ENCODE measurements at places on chromosomes 7 and 10. TPM values are rescaled to one million over a fixed set of nuclear protein-coding genes. Genes with fewer than 3 reads are reported as not detected.

Gene KIN
- 11.1 TPM for total RNA-seq

Gene CASTOR2
- total RNA-seq: 7.5 TPM

Gene PIP
- not detected for total RNA-seq

Gene DEPP1
- total RNA-seq: 4.6 TPM

GRCh38 chr7:18153183-18153748 is 125.6 kb upstream of the PRPS1L1 start:
- DNase-seq: peak; percentile 12

DNA sequence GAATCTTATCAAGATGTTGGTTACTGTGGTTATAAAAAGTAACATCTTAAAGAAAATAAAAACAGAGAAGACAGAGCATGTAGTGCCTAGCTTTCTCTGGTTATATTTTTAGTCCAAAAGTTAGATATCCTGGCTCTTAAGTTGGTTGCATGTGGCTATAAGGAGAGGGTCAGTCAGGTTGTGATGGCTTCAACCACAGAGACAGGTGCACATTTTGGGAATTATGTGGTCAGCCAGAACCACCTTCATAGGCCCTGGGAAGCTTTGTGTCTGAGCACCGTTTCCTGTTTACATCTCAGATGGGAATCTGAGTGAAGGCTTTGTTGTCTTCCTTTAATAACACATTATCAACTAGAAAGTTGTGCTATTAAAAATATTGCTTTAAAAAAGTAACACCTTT is 265.1 kb upstream of the IGFBP3 start:
- DNase-seq: no peak

- no peak for DNase-seq
Measured at GRCh38 chr7:150406567-150407421, 27.7 kb downstream of the ZNF775 start.

DNA sequence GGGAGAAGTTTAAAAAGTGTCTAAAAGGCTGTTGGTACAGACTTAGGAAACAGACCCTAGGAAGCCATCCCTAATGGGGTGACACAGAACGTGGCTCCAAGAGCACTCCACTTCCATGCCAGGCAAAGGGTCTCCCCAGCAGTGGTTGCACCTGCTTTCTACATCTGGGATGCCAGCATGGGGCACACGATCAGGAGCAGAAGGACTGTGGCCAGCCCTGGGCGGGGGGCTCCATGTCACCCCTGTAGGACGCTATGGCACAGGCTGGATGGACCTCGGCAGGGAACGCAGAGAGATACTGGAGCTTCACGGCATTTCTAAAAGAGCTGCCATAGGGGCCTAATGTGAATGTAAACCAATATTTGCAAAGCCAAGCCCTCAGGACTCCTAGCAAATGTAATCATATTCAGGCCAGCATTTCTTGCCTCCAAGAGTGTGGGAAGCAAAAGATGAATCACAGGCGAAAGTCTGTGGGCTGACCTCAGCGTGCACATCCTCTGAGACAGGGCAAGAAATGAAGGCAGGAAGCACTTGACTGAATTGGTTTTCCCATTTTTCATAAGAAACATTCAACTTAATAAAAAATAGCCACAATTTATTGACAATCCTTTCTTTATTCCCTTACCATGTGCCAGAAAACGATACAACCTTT is 93.9 kb downstream of the ATXN7L1 start:
- peak; percentile 90 for DNase-seq

DNA sequence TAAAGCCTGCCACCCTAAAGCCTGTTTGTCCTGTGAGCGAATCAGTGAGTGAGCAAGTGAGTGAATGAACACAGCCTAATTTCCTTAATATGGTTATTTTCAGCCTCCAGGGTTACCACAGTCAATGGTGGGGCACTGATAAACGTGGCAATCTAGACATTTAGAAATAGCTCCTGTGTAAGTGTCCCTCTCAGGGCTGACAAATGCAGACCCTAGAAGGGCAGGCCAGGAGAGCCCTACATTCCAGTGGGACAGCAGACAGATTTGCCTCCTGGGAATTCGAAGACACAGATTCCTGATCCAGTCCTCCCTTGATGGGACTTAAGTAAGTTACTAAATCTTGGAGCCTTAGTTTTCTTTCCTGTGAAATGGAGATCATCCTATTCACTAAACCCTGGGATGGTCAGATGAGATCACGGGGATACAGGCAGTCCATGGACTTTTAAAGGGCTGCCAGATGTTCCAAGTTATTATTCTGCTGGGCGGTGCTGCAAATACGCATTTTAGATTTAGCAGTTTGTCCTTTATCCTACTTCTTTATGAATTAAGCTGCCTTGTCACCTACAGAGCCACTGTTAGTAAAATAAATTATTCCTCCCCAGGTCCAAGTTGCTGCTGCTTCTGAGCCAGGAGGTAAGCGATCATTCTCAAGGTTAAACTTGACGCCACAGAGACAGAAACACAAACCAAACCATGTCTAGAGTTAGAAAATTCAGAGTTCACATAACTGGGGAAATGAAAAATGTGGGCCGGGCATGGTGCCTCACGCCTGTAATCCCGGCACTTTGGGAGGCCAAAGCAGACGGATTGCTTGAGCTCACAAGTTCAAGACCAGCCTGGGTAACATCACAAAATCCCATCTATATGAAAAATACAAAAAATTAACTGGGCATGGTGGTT is 54.8 kb upstream of the TM9SF3 start:
- DNase-seq: no peak

- DNase-seq: no peak
Measured at GRCh38 chr10:96651998-96652431, 65.2 kb upstream of the TM9SF3 start.

- no peak for DNase-seq
Measured at GRCh38 chr10:13006037-13006436, 4.5 kb upstream of the CCDC3 start.

- DNase-seq: no peak
Measured at GRCh38 chr7:98115746-98116525, 9.3 kb downstream of the LMTK2 start.

GRCh38 chr7:93140582-93141191 is 7.5 kb downstream of the SAMD9L start:
- no peak for DNase-seq

DNA sequence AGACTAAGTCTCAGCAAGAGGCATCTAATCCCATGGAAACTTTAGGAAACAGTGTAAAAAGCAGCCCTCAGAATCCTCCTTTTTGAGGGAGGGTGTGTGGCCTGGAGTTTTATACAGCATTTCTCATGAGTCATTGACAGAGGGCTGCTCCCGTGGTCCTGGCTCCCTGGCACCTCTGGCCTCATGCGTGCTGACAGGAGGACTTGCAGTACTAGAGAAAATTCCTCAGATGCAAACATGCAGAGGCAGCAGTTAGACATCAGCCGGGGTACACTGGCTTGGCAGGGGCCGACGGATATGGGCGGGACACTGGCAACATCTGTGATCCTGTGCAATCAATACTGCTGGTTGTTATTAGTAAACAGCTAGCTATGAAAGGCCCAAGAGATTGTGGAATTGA is 925.1 kb upstream of the CELF2 start:
- peak; percentile 74 for DNase-seq

DNA sequence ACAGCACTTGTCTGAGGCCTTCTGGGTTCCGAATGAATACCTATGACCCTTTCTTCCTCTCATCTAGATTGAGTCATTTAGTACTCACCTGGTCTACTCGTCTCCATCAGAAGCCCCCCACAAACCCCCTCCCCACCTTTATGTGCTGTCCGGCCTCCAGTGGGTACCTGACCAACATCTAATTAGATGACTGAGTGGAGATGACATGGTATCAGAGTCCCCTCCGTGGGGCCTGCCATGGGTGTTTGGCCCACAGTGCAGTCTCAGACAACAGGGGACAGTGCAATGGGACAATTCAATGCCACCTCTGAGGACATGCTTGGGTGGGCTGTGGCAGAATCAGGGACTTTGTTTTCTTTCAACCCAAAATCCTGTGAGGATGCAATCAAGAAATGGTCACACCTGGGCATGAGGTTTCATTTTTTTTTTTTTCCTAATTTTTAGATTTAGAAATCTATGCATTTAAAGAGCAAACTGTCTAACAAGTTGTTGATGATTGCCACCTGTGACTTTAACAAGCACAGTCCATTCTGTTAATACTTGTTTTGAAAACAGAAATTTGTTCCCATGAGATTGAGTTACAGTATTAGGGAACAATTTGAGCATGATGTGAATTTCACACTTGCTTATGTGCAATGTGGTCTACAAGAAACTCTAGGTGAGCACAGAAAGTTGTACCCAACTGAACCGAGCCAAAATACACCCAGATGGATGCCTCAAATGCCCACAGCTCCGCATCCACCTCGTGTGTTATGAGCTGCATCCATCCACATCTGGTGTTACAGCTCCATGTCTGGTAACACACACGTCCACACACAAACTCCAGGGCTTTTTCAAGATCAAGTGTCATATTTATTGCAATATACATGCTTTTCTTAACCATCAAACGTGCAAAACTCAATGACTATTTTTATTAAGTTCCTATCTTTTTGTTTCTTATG is 27.5 kb downstream of the GPRIN2 start:
- DNase-seq: no peak

DNA sequence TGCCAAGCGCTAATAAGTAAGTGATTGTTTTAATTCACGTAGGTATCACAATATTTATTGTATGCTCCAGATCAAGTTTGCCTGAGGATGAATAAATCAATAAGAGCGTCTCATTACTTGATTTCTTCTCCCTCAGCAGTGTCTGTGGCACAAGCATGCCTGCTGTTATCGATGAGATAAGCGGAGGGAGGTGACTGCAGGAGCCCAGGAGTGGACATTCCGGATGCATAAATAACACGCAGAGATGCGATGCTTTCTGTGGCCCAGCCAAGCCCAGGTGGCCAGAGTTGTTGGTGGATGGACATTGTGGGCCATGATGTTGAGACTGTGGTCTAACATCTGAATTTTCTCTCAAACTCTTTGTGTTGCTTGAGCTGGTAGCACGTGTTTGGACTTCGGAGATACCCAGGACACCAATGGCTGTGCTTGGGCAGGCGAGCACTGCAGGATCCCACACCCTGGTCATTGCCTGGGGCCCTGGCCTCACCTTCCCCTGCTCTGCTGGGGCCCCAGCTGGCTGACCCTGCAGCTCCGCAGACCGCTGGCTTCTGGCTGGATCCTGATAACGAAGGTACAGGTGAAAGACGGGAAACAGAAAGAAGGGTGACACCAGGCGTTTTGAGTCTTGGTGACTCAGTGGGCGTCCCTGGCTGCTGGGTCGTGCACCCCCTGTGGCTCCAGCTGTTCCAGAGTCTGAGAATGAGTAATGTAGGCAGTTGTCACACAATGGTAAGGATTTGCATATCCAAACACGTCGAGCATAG is 31.2 kb upstream of the MNX1 start:
- no peak for DNase-seq

DNA sequence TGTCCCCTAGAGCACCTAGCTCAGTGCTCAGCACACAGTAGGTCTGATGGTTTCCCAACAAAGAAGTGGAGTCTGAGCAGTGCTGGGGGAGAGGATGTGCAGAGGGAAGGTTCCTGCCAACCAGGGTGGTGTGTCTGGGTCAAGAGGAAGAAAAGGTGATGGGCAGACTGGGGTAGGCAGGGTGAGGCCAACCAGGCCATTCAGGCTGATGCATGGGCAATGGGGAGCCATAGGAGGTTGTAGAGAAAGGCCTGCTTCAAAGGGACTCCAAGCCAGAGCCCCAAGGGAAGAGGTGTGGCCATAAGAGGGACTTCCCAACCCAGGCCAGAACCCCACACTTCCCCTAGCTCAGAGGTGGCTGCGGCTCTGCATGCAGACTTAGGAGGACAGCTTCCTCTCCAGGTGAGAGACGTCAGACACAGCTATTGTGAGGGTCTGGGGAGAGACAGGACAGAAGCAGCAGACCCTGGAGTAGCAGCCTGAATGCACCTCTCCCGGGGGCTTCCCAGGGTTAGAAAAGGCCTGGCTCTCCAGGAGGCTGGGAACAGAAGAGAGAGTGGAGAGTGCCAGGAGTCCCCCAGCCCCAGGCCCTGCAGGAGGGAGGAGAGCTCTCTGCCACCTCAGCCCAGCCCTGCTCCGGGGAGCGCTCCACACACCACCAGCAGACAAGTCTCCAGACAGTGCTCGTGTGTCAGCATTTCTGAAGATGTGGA is 87.4 kb upstream of the ZMIZ1 start:
- DNase-seq: no peak

Data from LHCN-M2 (cell line).